Progenitor cell of endocrine pancreas (in vitro differentiated cells): ENCODE measurements at places on chromosomes 4 and X. TPM values are rescaled to one million over a fixed set of nuclear protein-coding genes. Genes with fewer than 3 reads are reported as not detected.

DNA sequence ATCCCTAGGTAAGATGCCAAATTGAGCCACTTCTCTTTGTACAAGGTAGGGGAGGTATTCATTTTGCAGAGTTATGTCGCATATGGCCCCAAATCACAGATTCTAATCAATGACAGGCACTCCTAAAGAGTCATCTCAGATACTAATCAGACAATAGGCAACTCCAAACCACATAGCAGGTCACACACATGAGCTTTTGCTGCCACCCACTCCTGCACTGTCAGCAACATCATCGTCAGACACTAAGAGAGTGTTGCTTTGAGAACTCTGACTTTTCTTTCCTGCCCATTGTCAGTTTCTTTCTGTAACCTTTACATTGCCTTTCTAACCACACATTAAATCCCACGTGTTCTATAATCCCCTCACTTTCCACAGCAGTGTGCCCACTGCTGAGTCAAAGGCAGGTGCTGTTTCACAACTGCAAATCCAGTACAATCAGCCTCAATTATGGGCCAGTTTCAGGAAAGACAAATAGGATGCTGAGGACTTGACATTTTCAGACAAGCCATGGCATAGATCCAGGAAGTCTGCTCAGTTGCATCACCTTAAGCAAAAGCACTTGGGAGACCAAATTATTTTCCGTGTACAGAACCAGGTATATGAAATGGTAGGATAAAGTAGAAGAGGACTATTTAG, 23.5 kb downstream of the TMEM31 start:
- H3K36me3 ChIP-seq = no peaks in the 10 kb centered on the region
- no peaks in the 10 kb centered on the region for H3K4me1 ChIP-seq
- no peak overlapping the region for H3K4me3 ChIP-seq
- H3K27me3 ChIP-seq = peaks cover 26% of the 10 kb centered on the region
- no peak overlapping the region for H3K27ac ChIP-seq

GRCh38 chrX:1108501-1109445, 103.7 kb downstream of the CRLF2 start:
- H3K4me3 ChIP-seq = no peak overlapping the region
- DNase-seq = no peak
- peaks cover 6% of the 10 kb centered on the region for H3K4me1 ChIP-seq
- H3K27me3 ChIP-seq = peaks cover 73% of the 10 kb centered on the region
- H3K36me3 ChIP-seq = no peaks in the 10 kb centered on the region

- no peaks in the 10 kb centered on the region for H3K4me1 ChIP-seq
- no peaks in the 10 kb centered on the region for H3K36me3 ChIP-seq
- no peak overlapping the region for H3K4me3 ChIP-seq
Measured at GRCh38 chr4:99811850-99812249, 4.8 kb upstream of the DAPP1 start.

DNA sequence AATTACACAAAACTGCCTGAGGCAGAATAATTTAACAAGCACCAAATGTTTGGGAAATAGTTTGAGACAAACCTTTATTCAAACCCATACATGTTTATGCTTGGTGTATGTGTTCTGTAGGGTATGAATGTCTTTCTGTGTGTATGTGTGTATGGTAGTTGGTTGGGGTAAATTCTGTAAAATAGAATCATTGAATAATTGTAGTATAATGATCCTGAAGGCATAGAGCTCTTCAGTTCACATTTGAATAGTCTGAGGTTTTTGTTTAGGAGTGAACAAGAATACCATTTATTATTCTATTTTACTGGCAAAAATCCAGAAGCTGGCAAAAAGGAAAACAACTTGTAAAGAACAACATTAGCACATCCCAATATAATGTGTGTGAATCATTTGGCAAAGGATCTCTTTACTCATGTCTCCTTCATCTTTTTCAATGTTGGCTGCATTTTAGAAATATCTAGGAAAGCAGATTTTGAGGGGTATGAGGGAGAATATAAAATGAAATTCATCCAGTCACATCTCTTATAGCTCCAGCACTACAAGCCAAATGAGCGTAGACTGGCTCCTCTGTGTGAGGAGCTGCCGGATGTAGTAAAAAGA, 360.0 kb downstream of the CHIC1 start:
- no peak overlapping the region for H3K27ac ChIP-seq
- peaks cover 2% of the 10 kb centered on the region for H3K4me1 ChIP-seq
- DNase-seq = no peak
- H3K36me3 ChIP-seq = no peaks in the 10 kb centered on the region
- no peak overlapping the region for H3K4me3 ChIP-seq

DNA sequence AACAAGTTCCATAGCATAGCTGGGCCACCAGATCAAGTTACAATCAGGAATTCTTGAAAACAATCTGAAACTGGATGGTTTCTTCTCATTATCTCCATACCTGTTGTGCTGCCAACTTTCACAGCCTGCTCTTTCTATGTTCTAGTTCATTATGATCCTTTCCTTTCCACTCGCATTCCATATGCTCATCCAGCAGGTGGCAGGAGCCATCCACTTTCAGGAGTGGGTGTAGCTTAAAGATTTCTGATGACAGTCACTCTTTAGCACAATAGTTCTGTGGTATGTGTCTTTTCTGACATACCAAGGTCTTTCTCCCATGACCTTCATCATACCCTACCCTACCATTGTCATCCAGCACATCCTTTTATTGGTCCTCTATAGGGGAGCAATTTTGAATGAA, 46.4 kb downstream of the PAGE2 start:
- no peak overlapping the region for H3K4me3 ChIP-seq
- no peak overlapping the region for H3K27ac ChIP-seq

DNA sequence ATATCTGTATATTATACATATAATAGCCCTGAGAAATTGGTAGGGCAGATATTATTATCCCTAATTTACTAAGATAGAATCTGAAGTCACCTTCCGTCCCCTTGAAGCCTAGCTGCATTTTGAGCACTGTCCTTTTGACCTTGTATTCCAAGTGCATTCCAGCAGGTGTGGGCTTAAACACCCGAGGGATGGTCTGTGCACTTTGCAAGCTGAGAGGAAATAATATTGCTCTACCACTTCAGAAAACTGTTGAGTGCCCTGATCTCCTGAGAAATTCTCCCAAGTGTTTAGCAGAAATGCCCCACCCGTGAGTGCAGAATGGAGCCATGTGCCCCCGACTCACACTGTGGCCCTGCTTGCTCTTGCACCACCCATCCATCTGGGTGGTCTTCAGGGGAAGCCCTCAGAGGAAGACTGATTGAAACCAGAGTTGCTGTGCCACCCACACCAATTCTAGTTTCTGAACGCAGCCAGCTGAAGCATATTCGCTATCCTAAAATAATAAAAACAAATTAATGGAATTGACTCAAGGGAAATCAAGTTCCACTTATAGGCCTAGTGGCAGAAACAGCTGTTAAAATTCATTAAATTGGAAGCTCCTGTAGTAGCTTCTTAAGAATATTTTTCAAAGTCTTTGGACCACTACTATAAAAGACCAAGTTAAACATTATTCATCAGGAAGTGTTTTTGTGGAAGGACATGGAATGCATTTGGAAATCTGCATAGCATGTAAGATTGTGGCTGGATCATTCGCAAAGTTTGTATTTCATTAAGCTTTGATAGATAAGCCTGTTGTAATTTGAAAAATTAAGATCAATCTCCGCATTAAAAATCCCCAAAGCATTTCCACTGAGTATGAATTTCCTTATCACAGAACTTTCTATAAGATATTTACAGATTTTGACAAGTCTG, 41.3 kb upstream of the PRKG2 start:
- no peaks in the 10 kb centered on the region for H3K36me3 ChIP-seq
- no peaks in the 10 kb centered on the region for H3K27me3 ChIP-seq
- no peak overlapping the region for H3K4me3 ChIP-seq
- H3K4me1 ChIP-seq = peaks cover 11% of the 10 kb centered on the region
- H3K27ac ChIP-seq = no peak overlapping the region

DNA sequence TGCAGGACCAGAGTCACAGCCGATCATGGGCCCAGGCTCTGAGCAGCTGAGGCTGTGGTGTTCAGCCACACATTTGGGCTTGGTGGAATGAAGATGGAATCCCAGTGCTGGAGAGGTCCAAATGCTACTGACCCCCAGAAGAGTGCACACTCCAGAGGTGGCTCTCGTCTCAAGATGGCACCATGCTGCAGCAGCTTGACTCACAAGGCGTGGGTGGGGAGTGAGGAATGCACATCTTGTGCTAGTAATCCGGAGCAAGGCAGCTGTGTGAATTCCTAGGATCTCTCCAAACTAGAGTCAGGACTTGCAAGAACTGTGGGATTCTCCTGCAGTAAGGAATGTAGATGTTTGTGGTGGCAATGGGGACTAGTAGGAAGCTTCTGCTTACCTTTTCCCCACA, 28.7 kb downstream of the RAB28 start:
- no peaks in the 10 kb centered on the region for H3K4me1 ChIP-seq
- H3K36me3 ChIP-seq = peaks cover 12% of the 10 kb centered on the region
- H3K27me3 ChIP-seq = no peaks in the 10 kb centered on the region
- no peak overlapping the region for H3K4me3 ChIP-seq

- H3K27ac ChIP-seq = no peak overlapping the region
- H3K27me3 ChIP-seq = no peaks in the 10 kb centered on the region
- H3K36me3 ChIP-seq = no peaks in the 10 kb centered on the region
- peaks cover 5% of the 10 kb centered on the region for H3K4me1 ChIP-seq
Measured at GRCh38 chrX:19342331-19342906, 1.3 kb upstream of the PDHA1 start.

- H3K4me1 ChIP-seq = no peaks in the 10 kb centered on the region
- H3K4me3 ChIP-seq = no peak overlapping the region
Measured at GRCh38 chr4:74583089-74583700, 138.3 kb downstream of the AREG start.

GRCh38 chr4:89751416-89751815, 85.5 kb downstream of the SNCA start:
- H3K27ac ChIP-seq = no peak overlapping the region
- no peaks in the 10 kb centered on the region for H3K36me3 ChIP-seq
- H3K27me3 ChIP-seq = no peaks in the 10 kb centered on the region
- H3K4me1 ChIP-seq = peaks cover 12% of the 10 kb centered on the region

DNA sequence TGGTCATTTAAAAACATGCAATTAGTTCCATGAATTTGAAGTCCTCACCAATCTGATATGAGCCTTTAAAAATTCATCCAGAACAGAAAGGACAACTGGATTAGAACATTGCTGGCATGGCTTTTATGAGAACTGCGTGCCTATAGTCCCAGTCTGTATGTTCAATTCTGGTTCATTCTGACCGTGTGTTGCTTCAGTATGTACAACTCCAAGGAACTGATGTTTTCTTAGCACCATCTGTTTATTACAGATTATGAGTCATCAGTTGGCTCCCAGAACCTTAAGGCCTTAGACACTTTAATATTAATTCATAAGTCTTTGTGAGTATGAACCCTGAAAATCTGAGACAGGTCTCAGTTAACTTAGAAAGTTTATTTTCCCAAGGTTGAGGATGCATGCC, 115.0 kb downstream of the CEP44 start:
- no peak overlapping the region for H3K4me3 ChIP-seq
- H3K36me3 ChIP-seq = no peaks in the 10 kb centered on the region
- peaks cover 24% of the 10 kb centered on the region for H3K4me1 ChIP-seq
- peaks cover 29% of the 10 kb centered on the region for H3K27me3 ChIP-seq

GRCh38 chrX:24410514-24411189, 50.2 kb downstream of the SUPT20HL1 start:
- peaks cover 6% of the 10 kb centered on the region for H3K27me3 ChIP-seq
- DNase-seq = no peak
- no peak overlapping the region for H3K27ac ChIP-seq
- no peak overlapping the region for H3K4me3 ChIP-seq
- H3K36me3 ChIP-seq = no peaks in the 10 kb centered on the region

SHROOM3 gene
- 54.9 and 60.0 TPM in 2 replicates for total RNA-seq

ITIH6 gene
- not detected in 2 replicates for total RNA-seq

CCNI gene
- 300 and 322 TPM in 2 replicates for total RNA-seq

SULT1B1 gene
- 0.46 and 0.82 TPM in 2 replicates for total RNA-seq

ALAS2 gene
- total RNA-seq = not detected in 2 replicates

UGT2B15 gene
- total RNA-seq = 0.22 and 0.57 TPM in 2 replicates

CXCL3 gene
- 1.7 and 1.8 TPM in 2 replicates for total RNA-seq

C1QTNF7 gene
- not detected in 2 replicates for total RNA-seq

CFAP299 gene
- total RNA-seq = 0.84 and 0.93 TPM in 2 replicates
